ENCODE measurements at places on chromosomes 13 and 19.
A peak's percentile ranks its signal among the peaks of the same experiment; 100 is the strongest.

GRCh38 chr13:68927387-68928026, 1180.1 kb upstream of the ATXN8OS start:
- H3K27ac ChIP-seq = no peak overlapping the region
- no peak overlapping the region for H3K4me3 ChIP-seq
- no peaks in the 10 kb centered on the region for H3K36me3 ChIP-seq
- no peak for DNase-seq

- H3K36me3 ChIP-seq = peaks cover 31% of the 10 kb centered on the region
- no peak for DNase-seq
- H3K27me3 ChIP-seq = no peaks in the 10 kb centered on the region
- no peak overlapping the region for H3K4me3 ChIP-seq
- H3K4me1 ChIP-seq = no peaks in the 10 kb centered on the region
Observed at GRCh38 chr19:18993115-18993514, 40.2 kb downstream of the SUGP2 start.

GRCh38 chr19:53897459-53897858, 11.6 kb upstream of the CACNG7 start:
- H3K27me3 ChIP-seq = peaks cover 65% of the 10 kb centered on the region
- H3K4me1 ChIP-seq = peaks cover 8% of the 10 kb centered on the region
- DNase-seq = no peak
- H3K4me3 ChIP-seq = no peak overlapping the region
- H3K27ac ChIP-seq = no peak overlapping the region

DNA sequence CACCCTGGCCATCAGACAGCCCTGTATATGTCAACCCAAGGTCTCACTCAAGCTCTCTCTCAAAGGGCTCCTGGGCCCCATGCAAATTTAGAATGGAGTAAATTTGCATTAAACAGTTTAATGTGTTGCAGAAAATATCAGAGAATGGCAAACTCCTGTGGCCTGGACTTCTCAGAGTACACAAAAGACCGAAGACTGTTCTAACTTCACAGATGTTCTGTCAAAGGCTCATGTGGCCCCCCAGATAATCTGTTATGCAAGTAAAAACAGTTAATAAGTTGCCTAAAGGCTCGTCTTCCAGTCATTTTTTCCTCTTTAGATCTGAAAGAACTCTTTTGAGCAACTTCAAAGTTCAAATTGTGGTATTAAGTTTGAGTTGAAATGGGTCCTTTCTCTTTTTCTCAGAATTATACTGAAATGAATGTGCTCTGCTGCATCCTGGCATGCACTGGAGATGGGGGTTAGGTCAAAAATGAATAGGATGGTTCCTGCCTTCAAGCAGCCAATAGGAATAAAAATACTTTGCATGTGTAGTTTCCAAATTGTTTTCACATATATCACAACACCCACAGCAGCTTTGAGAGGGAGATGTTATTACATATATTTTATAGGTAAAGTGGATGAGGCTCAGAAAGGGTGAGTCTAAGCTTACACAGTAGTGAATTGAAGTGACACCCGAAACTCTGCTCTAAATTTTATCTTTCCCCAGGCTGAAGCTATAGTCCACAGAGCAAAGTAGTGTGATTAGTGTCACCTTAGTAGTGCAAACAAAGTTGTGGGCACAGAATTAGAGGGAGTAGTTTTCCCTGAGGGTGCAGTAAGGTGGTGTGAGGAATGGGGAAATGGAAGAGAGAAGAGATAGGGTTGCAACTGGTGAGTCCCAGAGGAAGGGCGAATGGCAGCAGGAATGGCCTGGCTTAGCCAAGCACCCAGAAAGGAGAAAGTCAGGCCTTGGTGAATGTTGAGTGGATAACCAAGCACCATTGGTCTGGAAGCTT, 205.0 kb upstream of the RFC3 start:
- H3K27me3 ChIP-seq = no peaks in the 10 kb centered on the region
- no peaks in the 10 kb centered on the region for H3K36me3 ChIP-seq
- H3K4me3 ChIP-seq = no peak overlapping the region

GRCh38 chr13:91902291-91902690, 503.9 kb downstream of the GPC5 start:
- DNase-seq = no peak
- no peak overlapping the region for H3K27ac ChIP-seq
- no peaks in the 10 kb centered on the region for H3K4me1 ChIP-seq
- no peaks in the 10 kb centered on the region for H3K27me3 ChIP-seq

DNA sequence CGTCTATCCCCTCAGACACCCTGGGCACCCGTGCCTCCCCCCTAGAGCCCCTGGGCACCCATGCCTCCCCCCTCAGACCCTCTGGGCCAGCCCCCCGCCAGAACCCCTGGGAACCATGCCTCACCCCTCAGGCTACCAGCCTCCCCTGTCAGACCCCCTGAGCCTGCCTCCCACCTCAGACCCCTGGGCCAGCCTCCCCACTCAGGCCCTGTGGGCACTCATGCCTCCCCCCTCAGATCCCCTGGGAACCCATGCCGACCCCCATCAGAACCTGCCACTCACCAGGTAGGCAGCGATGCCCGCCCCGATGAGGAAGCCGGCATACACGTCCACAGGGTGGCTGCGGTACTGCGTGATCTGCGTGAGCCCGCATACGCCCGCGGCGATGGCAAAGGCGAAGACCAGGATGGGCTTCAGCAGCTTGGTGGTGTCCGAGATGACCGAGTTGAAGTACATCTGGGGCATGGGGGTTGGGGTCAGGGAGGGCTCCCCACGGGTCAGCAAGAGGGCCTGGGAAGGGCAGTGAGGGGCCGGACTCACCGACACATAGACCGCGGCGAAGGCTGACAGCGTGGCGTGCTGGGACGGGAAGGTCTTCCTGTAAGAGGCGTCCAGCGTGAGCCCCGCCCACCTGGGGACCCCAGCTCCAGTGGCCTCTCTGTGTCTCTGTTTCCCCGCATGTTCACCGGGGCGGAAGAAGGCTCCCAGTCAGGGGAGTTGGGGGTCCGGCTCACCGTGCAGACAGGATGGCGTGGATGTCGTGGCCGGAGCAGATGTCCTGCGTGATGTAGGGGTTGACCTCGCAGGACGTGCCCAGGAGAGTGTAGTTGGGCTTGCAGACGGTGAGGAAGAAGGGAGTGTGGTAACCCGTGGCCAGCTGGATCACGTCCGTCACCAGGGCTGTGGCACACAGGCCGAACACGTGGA, 7.3 kb downstream of the PLPPR3 start:
- no peaks in the 10 kb centered on the region for H3K27me3 ChIP-seq
- peak overlapping the region; percentile 92 for H3K27ac ChIP-seq
- peaks cover 4% of the 10 kb centered on the region for H3K4me1 ChIP-seq
- peak overlapping the region; percentile 62 for H3K4me3 ChIP-seq
- H3K36me3 ChIP-seq = peaks cover 82% of the 10 kb centered on the region
- no peak for DNase-seq

- H3K4me3 ChIP-seq = no peak overlapping the region
- H3K27ac ChIP-seq = no peak overlapping the region
- no peaks in the 10 kb centered on the region for H3K36me3 ChIP-seq
Observed at GRCh38 chr19:46637224-46637623, 1.2 kb upstream of the GNG8 start.
